ENCODE measurements at places on chromosomes 4 and X.

- no peak for DNase-seq
Measured at GRCh38 chr4:108103099-108103862, 65.5 kb downstream of the LEF1 start.

DNA sequence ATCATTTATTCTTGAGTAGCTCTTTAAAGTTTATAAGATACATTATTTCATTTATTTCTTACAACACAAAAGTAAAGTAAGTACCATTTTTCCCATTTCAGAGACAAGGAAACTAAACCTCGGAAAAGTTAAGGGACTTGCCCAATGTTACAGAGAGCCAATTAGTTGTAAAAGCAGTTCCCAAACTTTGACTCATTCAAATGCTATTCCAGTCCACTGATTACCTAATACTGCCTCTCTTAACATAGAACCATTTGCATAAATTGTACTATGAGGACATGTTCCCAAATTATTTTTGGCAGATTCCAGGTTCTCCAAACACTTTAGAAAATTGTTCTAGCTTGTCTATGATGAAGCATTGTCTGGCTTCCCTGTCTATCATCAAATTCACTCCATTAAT, 45.6 kb upstream of the GRIA3 start:
- DNase-seq = no peak

GRCh38 chr4:179415037-179415846, 1973.0 kb upstream of the AGA start:
- DNase-seq = no peak

- DNase-seq = no peak
Measured at GRCh38 chr4:118417325-118417724, 64.5 kb upstream of the PRSS12 start.

GRCh38 chr4:189843413-189844009, 97.2 kb upstream of the FRG1 start:
- DNase-seq = no peak

DNA sequence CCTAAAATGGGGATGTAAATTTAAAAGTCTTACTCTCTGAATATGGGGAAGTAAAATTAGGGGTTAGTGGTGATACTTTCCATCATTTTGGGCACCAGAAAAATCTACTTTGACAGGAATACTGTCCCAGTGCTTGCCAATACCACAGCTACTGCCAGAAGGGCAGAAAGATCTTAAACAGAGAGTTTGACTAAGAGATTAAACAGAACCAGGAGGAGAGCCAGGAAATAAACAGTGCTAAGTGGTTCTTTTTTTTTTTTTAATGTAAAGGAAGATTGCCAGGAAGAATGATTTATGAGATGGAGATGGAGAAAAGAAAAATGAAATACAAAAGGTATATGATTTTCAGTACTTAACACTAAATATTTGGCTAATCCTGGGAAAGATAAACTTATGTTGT, 126.8 kb downstream of the RTL3 start:
- no peak for DNase-seq

DNA sequence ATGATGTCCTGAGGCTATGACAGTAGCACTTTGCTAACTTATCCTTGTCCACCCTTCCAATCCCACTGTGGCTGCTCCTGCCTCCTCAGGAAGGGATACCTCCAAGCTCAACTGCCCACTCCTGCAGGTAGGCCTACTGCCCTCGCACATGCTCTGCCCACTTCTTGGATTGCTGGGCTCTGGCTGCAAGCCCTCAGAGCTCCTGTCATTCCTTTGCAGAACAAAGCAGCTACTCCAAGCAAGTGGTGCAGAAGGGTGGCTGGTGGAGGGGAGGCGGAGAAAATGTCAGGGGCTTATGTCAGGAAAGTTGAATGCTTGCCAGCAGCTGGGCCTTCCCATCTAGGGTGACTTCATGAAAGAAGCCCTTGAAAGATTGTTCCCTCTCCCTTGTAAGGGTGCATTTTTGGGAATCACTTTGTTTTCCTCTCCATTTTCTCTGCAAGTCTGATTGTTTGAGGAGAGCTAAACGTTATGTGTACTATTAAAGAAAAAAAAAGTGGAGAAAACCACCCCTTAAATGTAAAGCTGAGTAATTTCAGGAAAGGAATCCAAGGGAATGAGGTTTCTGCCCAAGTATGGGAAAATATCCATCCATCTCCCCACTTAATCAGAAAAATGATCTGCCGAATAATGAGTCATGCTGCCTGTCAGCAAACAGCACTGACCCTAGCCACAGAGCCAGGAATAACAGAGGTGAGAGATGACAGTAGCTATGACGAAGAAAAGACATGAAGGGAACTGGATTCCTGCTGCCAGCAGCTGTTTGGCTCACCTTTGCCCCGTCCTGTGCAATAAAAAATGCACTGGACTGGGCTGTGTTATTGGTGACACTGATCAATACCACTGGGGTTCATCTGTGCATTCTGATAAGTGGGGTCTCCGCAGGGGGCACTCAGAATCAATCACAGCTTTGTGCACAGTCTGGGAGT, 102.0 kb downstream of the RTL5 start:
- peak; percentile 63 for DNase-seq

Measured in hepatic stellate cell (primary cell).